CD4-positive, alpha-beta T cell treated with Interleukin-2 at 100 ng/mL for 4 hours (primary cell): ENCODE measurements at places on chromosomes 1 and 21.

- DNase-seq: no peak
Observed at GRCh38 chr1:172600615-172601014, 58.3 kb upstream of the FASLG start.

- no peak for DNase-seq
Observed at GRCh38 chr21:33047231-33047630, 21.5 kb downstream of the OLIG2 start.

GRCh38 chr1:91864017-91864700, 21.8 kb downstream of the TGFBR3 start:
- DNase-seq: no peak

- no peak for DNase-seq
Observed at GRCh38 chr1:31627301-31627929, 9.9 kb downstream of the HCRTR1 start.

GRCh38 chr1:81781749-81782148, 19.0 kb upstream of the ADGRL2 start:
- DNase-seq: no peak

DNA sequence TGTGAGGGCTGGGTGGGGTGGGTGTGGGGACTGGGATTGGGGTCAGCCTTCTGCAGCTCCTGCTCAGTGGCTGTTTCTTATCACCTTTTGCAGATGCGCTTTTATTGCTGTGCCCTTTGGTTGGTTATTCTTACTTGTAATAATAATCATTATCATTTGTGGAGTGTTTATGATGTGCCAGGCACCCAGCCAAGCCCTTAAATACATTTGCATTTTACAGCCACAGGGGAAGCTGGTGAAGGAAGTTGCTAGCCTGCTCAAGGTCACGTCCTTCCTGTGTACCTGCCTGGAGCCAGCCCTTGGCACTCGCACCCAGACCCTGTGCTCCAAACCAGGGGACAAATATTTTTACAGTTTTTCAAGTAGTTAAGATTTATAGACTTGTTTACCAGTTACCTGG, 144.0 kb downstream of the PGBD5 start:
- DNase-seq: no peak

DNA sequence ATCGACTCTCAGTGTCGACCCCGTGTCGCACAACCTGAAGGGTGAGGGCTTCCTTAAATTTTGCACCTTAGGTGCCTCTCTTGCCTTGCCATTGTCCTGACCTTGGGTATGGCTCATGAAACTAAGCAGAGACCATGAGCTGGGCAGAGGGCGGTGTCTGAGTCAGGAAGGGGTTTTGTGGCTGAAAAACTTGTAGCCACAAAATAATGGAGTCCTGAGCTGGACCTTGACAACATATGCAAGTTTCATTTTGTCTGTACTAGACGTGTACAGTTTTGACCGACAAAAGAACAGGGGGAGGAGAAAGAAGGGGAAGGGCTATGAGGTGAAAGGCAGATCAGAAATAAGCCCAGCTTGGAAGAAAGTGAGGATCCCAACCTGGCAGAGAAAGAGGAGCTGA, 8.3 kb upstream of the RUNX1 start:
- DNase-seq: no peak

GRCh38 chr1:22773981-22774832, 63.6 kb downstream of the EPHB2 start:
- no peak for DNase-seq

DNA sequence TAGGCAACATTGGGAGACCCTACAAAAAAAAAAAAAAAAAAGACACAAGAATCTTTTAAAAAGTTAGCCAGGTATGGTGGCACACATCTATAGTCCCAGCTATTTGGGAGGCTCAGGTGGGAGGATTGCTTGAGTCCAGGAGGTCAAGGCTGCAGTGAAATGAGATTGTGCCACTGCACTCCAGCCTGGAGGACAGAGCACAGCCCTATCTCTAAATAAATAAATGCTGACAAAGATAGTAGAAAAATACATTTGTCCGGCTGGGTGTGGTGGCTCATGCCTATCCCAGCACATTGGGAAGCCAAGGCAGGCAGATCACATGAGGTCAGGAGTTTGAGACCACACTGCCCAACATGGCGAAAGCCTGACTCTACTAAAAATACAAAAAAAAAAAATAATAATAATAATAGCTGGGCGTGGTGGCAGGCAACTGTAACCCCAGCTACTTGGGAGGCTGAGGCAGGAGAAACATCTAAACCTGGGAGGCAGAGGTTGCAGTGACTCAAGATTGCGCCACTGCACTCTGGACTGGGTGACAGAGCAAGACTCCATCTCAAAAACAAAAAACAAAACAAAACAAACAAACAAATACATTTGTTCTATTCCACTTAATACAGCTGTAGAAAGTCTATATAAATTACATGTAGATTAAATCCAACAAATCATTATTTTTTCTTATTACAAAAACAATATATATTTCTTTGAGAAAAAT, 48.5 kb downstream of the PHACTR4 start:
- DNase-seq: no peak

GRCh38 chr1:113976609-113977278, 2.5 kb upstream of the OLFML3 start:
- no peak for DNase-seq

DNA sequence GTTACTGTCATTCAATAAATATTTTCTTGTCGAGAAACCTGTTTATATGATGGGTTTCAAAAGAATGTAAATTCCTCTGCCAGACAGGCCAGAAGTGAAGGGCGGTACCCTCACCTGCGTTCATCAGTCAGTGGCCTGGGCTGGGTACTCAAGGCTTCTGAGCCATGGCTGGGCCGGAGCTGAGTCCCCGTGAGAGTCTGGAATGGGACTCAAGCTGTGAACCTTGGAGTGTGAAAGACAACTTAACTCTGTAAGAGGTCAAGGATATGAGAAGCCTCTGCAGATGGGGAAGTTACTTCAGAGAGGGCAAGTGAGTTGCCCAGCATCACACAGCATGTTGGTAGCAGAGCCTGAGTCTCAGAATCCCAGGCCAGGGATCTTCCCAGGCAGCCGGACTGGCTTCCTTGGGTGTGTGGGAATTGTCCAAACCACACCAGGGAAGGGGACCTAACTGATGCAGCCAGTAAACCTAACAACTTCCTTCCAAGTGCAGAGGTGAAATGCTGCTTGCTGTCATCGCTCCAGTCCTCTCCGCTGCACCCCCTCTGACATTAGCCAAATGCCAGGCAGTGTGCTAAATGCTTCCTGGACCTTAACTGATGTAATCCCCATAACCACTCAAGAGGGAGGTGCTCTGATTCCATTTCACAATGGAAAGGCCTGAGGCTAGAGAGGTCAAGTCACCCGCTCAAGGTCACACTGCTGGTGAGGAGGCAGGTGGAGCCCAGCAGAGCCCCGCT, 4.8 kb downstream of the DISP3 start:
- DNase-seq: no peak

- no peak for DNase-seq
Observed at GRCh38 chr1:166141969-166142368, 24.8 kb downstream of the FAM78B start.
